NCI-H1930 (cell line): ENCODE measurements at places on chromosomes 4 and X.
A peak's percentile ranks its signal among the peaks of the same experiment; 100 is the strongest.

GRCh38 chr4:77618383-77619241 lies 13.0 kb downstream of the CXCL13 start:
- DNase-seq = peak; percentile 16

DNA sequence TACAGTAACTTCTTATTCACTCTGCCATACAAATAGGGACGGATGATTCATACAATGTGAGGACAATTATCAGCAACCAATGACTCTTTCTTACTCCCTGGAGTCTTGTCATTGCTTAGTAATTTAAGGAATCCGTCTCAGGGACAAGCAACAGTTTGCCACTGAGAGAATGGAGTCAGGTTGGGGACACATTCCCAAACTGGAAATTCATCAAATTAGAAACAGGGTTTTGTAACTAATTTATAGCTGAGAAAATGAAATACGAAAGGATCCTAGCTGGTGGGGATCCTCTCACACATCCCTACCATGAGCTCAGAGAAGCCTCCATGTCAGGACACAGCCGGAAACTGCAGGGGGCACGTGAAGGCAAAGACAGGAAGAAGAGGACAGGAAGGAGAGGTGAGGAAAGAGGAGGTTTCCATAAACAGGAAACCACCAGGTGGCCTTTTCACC lies 50.4 kb upstream of the KDR start:
- DNase-seq = no peak

DNA sequence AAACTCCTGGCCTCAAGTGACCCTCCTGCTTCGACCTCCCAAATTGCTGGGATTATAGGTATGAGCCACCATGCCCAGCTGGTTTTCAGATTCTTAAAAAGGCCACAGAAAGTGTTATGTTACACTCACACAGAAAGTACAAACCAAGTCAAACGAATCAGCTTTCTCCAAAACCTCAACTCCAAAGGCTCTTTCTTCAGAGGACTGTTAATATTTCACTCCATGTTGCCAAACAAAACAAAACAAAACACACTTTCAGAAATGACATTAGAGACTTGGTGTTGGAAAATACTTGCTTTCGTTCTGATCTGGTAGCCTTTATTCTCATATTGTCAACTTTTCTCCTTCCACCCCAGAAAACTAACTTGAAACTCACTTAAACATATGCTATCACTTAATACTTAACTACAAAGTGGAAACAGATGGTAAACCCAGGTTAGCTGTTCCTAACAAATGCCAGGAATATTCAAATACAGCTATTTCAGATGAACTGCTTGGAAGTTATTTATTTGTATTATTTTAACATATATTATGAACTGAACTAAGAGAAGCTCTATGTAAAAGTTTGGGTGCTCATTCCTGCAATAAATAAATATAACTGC lies 34.7 kb downstream of the RLIM start:
- DNase-seq = no peak

DNA sequence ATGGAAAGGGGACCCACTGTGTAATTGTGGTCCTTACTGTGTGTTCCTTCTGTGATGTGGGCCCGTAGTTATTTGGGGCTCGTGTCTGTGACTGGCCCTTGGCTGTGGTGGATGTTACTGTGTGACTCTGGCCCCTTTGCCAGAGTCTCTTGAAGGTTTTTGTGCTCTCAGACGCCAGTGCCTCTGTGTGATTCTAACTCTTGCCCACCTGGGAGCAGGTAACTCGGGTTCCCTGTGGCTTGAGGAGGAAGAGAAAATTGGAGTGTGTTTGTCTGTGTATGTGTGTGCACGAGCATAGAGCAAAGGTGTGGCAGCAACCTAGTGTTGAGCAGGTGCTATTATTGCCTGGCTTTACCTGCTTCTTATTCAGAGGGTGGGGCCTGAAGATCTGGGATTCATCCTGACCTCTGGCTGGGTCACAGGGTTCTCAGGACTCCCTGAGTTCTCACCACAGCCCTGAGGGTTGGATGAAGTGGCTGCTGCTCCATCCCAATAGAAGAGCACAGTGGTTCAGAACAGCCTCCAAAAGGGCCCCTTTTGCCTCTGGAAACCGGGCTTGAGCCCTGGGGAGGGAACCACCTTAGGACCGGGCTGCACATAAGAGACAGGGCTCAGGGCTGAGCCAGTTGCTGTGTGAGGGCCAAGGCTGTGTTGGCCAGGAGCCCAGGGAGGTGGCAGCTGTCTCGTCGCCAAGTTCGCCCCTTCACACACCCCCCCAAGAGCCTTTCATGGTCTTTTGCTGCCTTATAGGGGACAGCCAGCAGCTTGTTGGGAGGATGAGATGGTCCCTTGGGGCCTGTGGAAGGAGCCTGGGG lies 1.3 kb downstream of the RBM10 start:
- DNase-seq = no peak

- DNase-seq = no peak
These were observed 1342.4 kb upstream of the TENM3 start for GRCh38 chr4:180900781-180901180.

DNA sequence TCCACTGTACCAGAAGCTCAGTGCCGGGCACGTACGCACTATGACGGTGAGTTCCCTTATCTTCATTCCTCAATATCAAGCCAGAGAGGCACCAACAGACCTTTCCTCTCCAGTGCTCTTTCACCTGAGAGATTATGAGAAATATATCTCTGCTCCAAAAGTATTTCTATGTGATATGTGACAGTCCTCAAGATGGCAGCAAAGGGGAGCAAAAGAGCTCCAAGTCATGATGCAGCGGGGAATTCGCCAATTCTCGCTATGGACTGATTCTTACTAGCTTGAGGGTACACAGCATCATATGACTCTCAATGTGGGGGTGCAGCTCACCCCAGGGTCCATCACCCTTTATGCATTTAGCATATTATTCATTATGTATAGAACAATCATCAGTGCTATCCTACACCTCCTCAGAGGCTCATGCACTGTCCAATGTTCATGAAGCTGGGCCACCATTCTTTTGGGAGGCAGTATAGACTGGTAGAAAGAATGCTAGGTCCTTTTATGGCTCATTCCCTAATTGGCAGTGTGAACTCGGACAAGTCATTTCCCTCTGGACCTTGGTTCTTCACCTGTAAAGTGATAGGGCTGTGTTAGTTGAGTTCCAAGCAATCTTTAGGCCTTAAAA lies 12.8 kb upstream of the IQSEC2 start:
- DNase-seq = no peak

DNA sequence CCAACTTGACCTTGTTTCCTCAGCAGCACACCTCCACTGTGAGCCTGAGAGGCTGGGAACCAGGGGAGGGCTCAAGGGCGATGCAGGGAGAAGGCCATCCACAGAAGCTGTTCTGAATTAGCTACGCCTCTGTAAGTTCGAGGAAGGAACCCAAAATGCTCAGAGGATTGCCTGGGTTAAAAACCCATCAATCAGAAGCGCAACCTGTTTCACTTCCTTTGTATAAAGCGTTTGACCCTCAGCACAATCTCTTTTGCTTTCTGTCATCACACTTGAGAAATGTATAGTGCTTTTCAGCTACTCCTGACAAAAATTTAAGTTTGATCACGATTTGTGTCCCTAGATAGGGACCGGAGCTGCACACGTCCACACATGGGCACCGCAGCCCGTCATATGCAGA lies 48.0 kb upstream of the MAP3K15 start:
- DNase-seq = no peak
